Astrocyte of the hippocampus (primary cell): ENCODE measurements at places on chromosomes 4 and X.

DNA sequence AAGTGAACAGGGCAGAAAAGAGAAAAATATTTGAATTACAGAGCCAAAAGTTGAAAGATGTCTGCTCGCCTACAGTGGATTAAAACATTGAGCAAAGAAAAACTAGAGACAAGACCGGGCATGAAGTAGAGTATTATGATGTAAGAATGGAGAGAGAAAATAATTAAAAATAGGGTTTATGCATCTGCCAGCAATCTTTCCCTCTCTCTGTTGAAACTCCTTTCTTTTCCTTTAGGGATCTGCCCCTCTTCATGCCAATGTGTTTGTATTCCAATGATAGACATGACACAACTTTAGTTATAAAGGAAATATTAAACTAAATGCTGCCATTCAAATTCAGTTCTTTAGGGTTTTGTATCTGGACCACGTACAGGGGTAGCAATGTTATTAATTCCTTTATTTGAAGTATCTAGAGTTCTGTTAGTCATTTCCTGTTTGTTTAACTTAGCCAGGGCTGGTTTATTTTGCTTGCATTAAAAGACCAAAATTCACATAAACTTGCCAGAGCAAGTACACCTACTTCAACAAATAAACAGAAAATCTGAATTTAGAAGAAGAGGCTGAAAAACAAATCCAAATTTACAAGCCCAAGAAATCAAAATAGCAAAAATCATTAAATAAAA lies 202.6 kb downstream of the SPOCK3 start:
- peak; percentile 23 for DNase-seq

DNA sequence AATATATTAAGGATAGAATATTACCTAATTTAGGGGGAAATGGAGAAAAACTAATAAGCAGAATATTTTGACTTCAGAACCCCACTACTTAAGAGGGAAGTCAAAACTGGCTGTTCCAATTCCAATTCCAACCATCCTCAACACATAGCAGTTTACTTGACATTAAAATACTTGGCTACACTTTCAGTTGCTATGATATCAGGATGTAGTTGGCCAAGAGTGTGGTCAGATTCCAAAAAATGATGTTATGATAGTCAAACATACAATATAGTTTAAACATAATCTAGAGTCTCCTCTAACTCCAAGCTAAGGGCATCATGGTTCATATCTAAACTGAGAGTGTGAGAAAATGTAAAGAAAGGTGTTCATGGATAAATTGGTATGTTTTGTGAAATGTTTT lies 16.5 kb upstream of the SMIM14 start:
- DNase-seq, result no peak

- peak; percentile 66 for DNase-seq
Observed at GRCh38 chrX:13876652-13877051, 59.8 kb upstream of the GPM6B start.

- DNase-seq, result no peak
Observed at GRCh38 chrX:115960440-115961084, 210.0 kb upstream of the AGTR2 start.

GRCh38 chr4:7189475-7190277 lies 2.7 kb upstream of the SORCS2 start:
- no peak for DNase-seq

DNA sequence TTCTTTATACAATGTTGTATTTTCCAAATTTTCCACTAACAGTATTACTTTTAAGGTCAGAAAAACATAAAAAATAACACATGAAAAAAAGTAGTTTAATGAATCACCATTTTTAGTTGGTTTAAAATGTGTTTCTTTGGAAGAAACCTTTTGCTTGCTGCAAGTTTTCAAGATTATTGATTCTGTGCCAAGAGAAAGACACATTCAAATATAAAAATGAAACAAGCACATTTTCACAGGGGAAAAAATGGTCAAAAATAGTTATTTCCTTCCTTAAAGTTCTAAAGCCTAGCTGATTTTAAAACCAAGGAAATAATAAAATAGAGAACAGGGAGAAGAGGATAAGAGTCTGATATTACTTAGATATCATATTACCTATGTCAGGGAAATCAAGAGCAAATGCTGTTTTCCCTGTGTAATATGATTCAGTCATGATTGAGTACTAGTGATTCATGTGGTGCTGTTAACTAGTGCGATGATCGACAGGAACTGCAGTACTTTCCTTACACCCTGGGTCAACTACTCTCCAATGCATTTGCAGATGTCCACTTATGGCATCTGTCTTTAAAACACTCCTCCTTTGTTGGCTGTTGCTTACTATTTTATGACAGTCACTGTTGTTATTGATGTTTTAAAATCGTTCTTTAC lies 103.8 kb downstream of the CAMK2D start:
- DNase-seq, result no peak

GRCh38 chr4:71259911-71260331 lies 78.9 kb upstream of the SLC4A4 start:
- no peak for DNase-seq

- DNase-seq, result no peak
Observed at GRCh38 chr4:161892951-161893350, 270.8 kb downstream of the FSTL5 start.
